ENCODE measurements at places on chromosomes 1 and 21.

DNA sequence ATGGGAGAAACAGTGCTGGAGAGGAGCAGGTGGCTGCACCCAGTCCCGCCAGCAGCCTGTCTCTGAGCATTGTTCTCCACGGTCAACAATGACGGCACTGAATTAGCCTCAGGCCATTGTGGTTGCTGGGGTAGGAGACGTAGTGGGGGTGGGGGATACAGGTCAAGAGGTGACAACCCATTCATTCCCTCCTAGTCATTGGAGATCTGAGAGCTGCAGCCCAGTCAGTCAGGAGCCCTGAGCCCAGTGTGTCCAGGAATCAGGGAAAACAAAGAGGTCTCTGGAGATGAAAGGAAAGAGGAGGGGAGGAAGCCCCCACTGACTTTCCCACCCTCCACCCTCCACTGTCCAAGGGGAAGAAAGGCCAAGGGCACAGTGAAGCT is 15.3 kb downstream of the SMIM12 start:
- no peak for DNase-seq

DNA sequence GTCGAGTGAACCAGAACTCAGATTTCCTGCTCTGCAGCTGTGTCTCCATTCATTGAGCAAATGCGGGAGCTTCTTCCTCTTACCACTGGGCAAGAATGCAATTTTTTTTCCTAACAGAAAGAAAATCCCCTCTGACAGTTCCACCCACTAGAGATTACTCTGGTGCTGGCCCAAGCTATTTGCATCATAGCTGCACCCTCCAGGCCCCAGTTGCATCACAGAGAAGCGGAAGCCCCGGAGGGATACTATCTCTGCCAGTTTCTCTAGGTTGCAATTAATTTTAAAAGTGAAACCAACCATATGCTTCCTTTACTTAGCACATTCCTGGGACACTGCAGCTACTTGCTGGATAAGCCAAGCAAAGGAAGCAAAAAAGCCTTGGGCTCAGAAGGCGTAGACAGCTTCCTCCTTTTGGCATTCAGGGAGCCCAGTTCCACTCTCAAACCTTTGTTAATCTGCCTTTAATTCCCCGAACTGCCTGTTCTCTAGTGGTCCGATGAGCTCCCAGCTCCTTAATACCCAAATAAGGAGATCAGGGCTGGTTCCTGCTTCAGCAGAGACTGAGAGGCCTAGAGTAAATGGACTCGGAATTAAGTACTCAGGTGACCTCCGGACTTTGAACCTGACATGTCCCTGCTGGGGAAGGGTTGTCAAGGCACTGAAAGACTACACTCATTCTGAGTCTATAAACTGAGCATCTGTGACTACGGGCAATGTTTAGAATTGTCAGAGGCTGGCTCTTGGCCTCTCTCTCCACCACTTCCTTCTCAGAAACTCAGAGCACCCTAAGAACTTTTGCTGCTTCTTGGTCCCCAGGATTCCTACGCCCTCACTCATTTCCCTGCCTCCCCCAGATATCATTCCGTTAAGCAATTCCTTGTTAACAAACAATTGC is 72.5 kb upstream of the TNFSF18 start:
- DNase-seq, result no peak

- no peak for DNase-seq
Measured at GRCh38 chr21:10273196-10273595, 248.2 kb upstream of the TPTE start.

DNA sequence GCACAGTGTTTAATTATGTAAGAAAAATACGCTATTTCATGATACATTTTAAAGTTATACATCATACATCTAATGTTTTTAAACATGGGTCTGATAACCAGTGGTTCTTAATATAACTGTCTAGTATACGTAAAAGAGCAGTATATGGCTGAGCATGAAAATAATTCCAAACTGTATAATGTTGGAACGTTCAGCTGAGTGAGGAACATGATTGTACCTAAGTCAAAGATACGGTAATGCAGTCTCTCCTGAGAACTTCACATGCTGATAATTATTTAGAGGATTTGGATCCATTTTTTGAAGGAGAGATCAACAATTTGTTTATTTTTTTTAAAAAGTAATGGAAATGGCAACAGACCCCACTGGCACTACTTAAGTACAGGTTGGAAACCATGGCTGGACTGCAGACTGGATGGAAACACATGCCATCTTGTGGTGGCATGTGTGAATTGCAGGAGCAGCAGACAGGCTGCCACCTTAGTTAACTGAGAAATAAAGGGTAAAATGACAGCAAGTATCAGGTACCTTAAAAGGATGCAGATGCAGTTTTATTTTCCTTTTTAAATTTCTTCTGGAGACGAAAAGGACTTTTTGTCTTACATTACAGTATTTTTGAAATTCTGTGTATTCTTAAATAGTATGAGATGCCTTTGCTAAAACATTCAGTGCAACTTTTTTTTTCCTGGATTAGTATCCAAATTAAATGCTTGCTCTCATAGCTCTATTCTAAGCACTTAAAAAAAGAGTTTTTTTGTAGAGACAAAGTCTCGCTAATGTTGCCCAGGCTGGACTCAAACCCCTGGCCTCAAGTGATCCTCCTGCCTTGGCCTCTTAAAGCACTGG is 73.8 kb downstream of the MTR start:
- DNase-seq, result peak; percentile 19

DNA sequence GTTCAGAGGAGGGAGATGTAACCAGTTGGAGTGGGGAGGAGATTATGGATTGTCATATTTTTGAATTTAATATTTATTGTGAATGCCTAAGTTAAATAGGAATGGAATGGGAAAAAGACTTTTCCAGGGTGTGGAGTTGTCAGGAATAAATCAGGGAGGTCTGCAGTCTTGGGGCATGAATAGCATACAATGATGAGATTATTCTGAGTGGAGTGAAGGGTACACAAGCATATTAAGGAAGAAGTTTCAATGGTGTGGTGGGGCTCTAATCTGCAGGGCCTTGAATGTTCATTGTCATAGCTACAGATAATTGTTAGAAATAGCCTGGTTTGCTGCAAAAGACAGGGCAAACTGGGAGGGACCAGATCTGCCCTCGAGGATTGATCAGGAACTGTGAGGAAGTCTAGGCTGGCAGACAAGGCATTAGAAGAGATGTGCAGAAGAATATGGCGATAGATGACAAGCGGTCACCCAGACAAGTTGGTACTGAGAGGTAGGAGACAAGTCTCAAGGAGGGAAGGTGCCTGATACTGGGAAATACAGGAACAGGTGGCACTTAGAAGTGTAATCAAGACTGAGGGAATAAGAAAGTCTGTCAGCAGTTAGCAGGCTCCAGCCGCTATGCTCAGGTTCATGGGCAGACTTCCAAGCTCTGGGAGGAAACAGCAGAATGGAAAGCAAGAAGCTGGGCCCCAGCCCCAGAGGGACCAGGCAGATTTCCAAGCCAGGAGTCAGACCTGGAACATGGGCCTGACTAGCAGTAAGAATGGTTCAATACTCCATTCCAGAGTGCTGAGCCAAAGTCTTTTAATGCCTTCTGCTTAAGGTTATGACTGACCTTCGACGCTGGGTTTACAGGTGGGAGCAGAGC is 20.9 kb upstream of the RGL1 start:
- DNase-seq, result no peak

GRCh38 chr1:145977486-145978470 is 13.3 kb downstream of the POLR3GL start:
- peak; percentile 77 for DNase-seq

GRCh38 chr1:84298328-84298683 is 3.2 kb upstream of the SAMD13 start:
- DNase-seq, result peak; percentile 70

DNA sequence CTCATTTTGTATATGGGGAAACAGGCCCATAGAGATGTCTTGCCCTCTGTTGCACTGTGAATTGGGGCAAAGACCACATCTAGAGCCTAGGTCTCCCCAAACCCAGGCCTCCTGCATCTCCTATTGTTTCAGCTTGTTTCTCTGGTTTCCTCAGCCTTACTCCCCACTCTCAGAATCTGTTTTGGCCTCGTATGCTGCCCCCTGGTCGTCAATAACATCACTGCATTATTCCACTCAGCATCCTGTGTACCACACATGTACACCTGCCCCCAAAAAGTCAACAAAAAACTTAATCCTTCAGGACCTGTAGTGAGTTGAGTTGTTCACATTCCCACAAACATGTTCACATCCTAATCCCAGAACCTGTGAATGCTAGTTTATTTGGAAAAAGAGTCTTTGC is 184.8 kb downstream of the BRINP2 start:
- DNase-seq, result no peak

DNA sequence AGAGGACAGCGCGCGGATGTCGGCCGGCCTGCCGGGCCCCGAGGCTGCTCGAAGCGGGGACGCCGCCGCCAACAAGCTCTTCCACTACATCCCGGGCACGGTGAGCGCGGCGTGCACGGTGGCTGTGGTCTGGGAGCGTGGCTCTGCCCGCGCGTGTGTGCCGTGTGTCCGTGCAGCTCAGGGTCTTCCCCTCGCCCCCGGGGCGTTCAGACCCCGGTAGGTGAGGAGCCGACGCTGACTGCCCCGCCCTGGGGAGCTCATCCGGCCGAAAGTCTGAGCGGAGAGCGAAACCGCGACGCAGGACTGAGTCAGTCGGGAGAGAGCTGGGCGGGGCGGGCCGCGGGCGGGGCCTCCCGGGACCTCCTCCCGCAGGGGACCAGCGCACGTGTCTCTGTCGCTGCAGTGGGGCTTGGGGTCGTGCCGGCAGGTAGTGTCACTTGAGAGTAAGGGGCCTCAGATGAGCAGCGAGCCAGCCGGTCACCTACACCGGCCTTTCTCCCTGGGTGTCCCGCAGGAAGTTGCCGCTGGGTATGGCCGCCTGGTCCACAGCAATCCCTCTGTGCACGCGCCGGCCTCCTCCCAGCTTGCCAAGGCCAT is 520 bp downstream of the PLEKHN1 start:
- DNase-seq, result peak; percentile 32

DNA sequence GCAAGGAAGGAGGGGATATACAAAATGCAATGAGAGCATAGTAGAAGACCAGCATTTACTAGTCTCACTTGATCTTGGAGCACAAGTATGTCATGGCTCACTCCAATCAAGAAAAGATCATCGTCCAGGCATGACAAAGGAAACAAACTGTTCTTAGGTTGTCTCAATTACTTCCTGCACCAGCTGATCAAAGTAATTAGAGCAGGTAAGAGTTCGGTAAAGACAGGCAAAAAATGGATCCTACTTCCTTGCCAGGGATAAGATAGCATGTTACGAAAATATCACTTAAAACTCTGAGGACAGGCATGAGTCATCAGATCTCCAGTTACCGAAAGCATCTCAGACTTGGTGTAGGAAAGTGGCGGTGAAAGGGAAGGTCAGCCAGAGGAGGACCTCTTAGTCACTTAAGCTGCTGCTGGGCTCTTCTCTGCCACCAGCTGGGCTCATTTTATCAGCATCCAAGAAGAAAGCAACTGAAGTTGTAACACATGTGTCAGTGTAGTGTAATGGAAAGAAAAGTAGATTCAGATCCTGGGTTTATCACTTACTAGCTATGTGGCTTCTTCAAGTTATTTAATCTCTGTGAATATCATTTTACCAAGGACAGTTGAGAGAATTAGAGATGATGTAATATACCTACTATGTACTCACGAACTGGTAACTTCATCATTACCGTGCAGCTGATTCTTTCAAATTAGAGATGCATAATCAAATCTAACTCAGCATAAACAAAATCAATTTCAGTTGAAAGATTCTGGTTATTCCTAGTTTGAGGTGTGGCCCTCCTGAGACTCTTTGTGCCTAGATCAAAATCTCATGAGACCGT is 46.8 kb downstream of the XCL1 start:
- no peak for DNase-seq

DNA sequence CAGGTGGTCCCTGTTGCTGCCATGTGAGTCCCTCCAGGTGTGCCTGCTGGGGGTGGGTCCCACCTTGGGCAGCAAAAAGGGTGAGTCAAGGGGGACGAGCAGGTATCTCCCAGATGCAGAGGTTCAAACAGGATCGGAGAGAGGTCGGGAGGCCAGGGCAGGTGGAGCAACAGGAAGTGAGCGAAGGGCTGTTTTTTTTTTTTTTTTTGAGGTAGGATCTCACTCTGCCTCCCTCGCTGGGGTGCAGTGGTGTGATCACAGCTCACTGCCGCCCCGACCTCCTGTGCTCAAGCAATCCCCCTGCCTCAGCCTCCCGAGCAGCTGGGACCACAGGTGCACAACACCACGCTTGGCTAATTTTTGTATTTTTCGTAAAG is 39.4 kb downstream of the SLC2A7 start:
- no peak for DNase-seq

DNA sequence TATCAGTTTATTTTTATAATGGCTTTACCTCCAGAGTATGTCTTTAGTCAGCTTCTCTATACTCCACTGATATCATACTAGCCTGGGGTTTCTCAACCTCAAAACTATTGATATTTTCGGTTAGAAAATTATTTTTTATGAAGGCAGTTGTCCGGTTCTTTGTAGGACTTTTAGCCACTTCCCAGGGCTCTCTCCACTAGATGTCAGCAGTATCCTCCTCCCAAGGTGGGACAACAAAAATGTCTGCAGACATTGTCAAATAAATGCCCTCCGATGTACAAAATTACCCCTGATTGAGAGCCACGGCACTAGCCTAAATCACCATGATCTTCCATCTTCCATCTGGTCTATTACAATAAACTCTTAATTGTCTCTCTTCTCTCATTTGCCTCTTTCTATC is 4.1 kb upstream of the GRIK1 start:
- DNase-seq, result no peak

GRCh38 chr1:95954585-95954984 is 720.6 kb downstream of the RWDD3 start:
- no peak for DNase-seq

DNA sequence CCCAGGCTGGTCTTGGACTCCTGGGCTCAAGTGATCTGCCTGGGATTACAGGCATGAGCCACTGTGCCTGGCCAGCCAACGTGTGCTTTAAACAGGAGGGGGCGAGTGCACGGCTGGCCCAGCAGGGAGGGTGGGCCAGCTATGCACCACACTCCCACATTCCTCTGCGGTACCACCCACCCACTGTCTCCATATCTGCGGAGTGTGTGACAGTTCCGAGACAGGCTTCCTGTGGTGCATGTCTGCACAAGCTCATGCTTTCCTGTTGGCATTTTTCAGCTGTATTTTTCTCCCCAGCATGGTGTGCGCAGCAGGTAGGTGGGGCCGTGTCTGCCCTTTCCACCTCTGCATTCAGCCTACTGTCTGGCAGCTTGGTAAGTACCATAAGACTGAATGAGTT is 183.3 kb downstream of the AJAP1 start:
- no peak for DNase-seq

DNA sequence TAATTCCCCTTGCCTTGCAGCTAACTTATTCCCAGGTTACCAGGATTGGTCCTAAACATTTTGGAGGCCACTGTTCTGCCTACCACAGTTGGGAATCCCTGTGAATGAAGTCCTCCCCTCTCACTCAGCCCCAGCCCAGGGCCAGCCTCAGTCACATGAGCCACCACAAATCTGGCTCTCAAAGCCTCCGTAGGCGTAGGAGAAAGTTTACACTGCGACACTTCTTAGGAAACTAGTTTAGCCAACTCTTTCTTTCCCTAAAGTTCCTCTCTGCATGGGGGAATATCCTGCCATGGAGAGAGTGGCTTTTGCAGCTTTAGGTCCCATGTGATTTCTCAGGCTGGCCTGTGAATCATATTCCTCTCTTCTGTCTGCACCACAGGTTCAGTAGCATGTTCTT is 45.7 kb upstream of the ETV3 start:
- DNase-seq, result no peak

GRCh38 chr1:224856973-224857372 is 72.5 kb upstream of the DNAH14 start:
- no peak for DNase-seq

GRCh38 chr1:39322431-39322830 is 117.9 kb downstream of the MACF1 start:
- no peak for DNase-seq

- no peak for DNase-seq
Measured at GRCh38 chr1:205569411-205570172, 62.2 kb downstream of the ELK4 start.

GRCh38 chr1:209751627-209752231 is 4.1 kb upstream of the TRAF3IP3 start:
- DNase-seq, result no peak
